Lower lobe of right lung (tissue), 2 donors: ENCODE measurements at places on chromosomes 4 and X. TPM values are rescaled to one million over a fixed set of nuclear protein-coding genes. Genes with fewer than 3 reads are reported as not detected.

DNA sequence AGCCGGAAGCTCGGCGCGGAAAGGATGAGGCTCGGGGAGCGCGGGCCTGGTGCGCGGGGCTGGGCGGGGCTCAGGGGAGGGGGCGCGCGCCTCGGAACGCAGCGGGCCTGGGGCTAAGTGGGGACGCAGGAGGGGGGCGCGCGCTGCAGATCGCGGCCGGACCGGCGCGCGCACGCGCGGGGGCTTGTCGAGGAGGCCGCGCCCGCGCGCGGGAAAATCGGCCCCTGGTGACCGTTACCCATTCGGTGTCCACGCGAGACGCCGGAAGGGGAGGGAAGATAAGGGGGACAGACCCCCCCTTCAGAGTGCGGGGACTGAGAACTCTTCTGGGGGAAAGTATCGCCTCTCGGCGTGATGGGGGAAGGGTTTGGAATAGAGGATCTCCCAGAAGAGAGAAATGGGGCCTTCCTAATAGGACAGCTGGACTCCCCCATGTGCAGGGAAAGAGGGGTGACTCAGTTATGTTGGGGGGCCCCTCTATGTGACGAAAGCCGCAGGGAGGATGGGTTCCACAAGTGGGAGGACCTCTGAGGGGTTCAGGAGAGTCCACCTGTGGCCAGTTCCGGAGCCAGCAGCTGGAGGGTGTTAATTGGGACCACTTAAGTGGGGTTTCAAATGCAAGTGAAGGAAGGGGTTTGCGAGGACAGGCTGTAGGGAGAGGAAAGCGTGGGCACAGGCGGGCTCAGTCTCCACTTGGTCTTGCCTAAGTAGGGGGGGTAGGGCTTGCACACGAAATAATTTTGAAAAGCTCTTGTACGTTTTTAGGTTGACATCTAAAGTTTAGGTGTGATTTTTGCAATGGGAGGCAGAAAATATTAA, 584 bp downstream of the SUV39H1 start:
- DNase-seq = peak; percentile 50
- peaks cover 4% of the 10 kb centered on the region for H3K4me1 ChIP-seq
- peak overlapping the region; percentile 92 for H3K27ac ChIP-seq

The TEX13D gene
- not detected for total RNA-seq

The EPGN gene
- 2.5 TPM for total RNA-seq

GRCh38 chr4:657338-657833, 16.7 kb downstream of the ATP5ME start:
- H3K27ac ChIP-seq = no peak overlapping the region
- peaks cover under 1% of the 10 kb centered on the region for H3K27me3 ChIP-seq
- DNase-seq = peak; percentile 38
- H3K4me3 ChIP-seq = no peak overlapping the region

DNA sequence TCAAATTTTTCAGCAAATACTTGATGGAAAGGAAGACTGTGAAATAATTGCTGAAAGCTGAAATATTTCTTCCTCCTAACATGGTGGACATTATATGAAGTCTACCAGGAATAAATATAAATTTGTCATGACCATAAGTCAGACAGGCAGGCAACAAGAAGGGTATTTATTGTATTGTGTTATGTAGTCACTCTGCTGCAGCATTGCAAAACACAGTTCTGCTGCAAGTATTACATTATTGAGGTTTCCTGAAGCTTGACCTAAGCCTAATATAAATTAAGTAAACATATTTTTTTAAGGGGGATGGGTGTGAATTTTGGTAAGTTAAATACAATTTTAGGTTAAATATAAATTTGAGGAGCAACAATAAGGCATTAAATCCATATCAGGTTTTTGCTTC, 60.2 kb upstream of the MAOA start:
- no peaks in the 10 kb centered on the region for H3K4me1 ChIP-seq
- H3K27ac ChIP-seq = no peak overlapping the region
- no peaks in the 10 kb centered on the region for H3K27me3 ChIP-seq
- DNase-seq = no peak
- H3K36me3 ChIP-seq = no peaks in the 10 kb centered on the region

DNA sequence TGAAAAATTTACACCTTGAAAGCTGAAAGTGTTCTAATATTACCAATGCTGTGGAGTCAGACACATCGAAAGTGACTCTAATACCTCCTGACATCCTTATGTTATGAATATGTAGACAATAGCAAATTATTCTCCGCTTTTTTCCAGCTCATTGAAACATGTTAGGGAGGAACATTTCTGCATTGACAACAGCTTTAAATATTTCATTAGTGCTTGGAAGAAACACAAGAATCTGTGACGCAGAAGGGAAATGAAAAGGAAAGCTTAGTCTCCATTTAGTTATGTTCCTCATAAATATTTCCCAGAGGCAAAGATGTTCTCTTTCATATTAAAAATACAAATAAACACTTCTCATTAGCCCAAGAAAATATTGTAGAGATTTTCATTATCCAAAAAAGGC, 55.8 kb upstream of the CD99 start:
- H3K36me3 ChIP-seq = peaks cover 13% of the 10 kb centered on the region
- H3K27me3 ChIP-seq = no peaks in the 10 kb centered on the region
- no peak for DNase-seq
- no peaks in the 10 kb centered on the region for H3K4me1 ChIP-seq
